SK-N-MC (cell line): ENCODE measurements at places on chromosomes 12 and 14.

- DNase-seq: no peak
Measured at GRCh38 chr14:67572608-67573007, 27.5 kb downstream of the PIGH start.

DNA sequence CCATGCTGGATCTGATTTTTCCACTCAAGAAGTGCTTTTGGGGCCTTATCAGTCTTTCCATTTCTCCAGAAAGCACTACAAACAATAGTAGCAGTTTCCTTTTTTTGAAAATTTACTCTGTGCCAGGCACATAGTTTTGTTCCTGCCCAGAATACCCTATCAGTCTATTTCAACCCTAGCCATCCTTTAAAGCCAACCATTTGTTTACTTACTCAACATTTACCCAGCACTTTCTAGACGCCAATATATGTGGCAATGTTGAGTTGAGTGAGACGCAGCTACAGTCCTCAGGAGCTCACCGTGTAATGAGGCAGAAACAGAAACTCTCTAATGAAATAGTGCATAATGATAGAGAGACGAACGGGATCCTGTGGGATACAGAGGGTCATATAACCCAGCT is 32.9 kb upstream of the CHST11 start:
- DNase-seq: no peak

GRCh38 chr12:78641837-78642423 is 222.6 kb upstream of the SYT1 start:
- no peak for DNase-seq

GRCh38 chr14:27881646-27882045 is 884.9 kb upstream of the FOXG1 start:
- no peak for DNase-seq

GRCh38 chr14:68523989-68524725 is 268.7 kb downstream of the ZFP36L1 start:
- DNase-seq: no peak

- no peak for DNase-seq
Measured at GRCh38 chr12:66072566-66072965, 58.0 kb downstream of the LLPH start.

GRCh38 chr14:54778618-54779345 is 123.8 kb downstream of the GCH1 start:
- no peak for DNase-seq

DNA sequence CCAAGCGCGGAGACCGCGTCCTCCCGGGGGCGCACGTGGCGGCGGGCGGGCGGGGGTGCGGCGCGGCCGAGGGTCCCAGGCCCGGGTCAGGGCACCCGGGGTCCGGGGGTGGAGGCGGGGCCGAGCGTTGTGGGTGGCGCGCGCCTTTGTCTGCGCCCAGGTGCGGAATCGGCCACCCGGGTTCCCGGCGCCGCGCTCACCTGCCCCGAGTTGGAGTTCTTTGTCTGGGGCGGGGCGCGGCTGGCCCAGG is 50.1 kb downstream of the LRCOL1 start:
- DNase-seq: no peak

GRCh38 chr12:8629486-8630033 is 16.9 kb upstream of the AICDA start:
- no peak for DNase-seq

- no peak for DNase-seq
Measured at GRCh38 chr12:109289551-109289950, 19.5 kb downstream of the FOXN4 start.

DNA sequence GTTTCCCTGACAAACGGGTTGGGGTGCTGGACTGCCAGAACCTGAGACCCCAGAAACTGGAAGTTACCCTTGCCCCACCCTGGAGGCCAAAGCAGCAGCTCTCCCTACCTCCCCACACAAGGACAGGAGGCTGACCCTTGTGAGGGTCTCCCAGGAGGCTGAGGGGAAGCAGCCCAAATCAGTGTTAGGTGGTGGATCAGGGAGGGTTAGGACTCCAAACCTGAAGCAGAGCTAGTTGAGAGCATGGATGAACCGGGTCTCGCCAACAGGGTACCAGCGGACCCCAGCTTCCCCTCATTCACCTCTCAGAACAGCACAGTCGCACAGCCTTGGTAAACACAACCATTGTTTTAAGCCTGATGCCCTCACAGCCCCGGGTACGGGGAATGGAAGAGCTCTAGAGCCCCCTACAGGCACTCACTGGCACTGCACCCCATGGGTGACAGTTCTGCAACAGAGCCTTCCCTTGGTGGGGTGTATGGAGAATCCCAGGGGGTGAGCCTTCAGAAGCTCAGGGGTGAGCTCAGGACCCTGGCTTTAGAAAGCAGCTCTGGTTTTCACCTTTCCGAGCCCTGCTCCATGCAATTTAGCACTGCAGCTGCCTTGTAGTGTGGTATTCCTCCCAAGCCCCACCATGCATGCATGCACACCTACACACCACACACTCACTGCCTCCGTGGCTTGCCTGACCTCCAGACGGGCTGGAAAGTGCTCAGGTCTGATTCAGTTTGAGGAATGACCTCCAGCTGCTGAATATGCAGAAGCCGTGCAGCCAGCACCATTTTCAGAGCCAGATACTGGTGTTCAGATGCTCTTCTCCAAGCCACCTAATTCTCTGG is 11.2 kb downstream of the ESRRB start:
- peak; percentile 20 for DNase-seq

GRCh38 chr12:67078957-67079356 is 190.2 kb upstream of the CAND1 start:
- no peak for DNase-seq

- no peak for DNase-seq
Measured at GRCh38 chr14:33884916-33885315, 66.0 kb downstream of the EGLN3 start.

GRCh38 chr12:48002773-48003218 is 1.5 kb downstream of the COL2A1 start:
- DNase-seq: no peak

DNA sequence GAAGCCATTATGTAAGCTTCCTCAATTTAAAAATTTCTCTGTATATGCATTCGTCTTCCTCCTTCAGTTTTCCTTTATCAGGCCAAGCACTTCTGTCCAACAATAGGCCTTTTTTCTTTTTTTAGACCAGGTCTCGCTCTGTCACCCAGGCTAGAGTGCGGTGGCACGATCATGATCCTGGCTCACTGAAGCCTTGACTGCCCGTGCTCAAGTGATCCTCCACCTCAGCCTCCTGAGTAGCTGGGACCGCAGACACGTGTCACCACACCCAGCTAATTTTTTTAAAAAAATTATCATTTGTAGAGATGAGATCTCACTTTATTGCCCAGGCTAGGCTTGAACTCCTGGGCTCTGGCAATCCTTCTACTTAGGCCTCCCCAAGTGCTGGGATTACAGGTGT is 25.8 kb downstream of the TAOK3 start:
- no peak for DNase-seq

GRCh38 chr12:92943482-92944250 is 14.6 kb upstream of the EEA1 start:
- DNase-seq: no peak

DNA sequence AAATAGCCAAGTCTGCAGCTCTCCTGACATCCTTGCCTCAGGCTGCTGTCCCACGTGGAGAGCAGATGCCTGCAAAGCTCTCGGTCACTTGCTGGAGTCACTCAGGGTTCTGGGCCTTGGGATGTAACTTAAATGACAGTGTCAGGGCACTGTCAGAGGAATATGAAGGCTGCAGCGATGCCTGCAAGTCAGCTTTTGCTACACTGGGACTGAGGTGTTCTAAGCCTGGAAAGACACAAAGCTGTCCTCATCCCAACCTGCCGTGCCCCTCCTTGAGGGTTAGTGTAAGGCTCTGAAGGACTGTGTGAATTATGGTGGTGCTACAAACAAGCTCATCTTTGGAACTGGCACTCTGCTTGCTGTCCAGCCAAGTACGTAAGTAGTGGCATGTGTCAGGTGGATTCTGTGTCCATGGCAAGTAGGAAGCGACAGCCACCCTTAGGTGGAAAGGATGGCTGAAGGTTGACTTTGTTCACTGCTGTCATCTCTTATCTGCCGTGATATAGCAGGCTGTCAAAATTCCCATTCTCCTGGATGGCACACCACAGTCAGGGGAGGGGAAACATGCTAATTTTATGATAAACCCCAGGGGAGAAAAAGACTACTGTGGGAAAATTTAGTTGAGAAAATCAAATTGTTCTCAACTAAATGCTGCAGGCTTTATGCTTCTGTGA is 79.9 kb downstream of the DAD1 start:
- DNase-seq: no peak

- no peak for DNase-seq
Measured at GRCh38 chr12:42854208-42854607, 264.7 kb upstream of the PRICKLE1 start.

DNA sequence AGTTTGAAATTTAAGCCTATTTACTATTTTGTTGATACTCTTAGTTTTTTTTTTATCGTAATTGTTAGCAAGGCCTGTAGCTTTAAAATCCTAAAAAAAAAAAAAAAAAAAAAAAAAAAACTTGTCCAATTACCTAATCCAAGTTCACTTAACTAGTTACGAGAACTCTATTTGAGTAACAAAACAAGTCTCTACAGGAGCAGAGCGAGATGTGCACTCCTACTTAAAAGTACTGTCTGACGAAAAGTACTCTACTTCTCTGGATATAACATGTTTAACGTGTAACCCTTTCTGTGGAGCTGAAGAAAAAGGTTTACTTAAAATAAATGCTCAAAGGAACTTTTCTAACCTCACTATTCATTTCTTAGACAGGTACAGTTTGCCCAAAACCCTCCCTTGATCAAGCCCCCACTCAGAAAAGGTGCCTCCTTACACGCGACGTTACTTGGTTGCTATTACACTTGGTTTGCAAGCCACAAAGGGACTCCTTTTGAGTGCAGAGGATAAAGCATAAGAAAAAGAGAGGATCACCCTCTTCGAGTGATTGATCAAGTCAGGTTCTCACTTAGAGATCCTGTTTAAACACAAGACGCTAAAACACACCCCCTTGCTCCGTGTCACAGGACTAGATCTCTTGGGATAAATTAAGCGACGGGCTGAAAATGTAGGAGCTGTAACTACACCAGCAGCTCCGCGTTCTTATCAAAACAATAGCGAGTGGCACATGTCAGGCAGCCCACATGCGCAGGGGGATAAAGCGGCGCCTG is 2.2 kb downstream of the BAZ1A start:
- DNase-seq: peak; percentile 48

DNA sequence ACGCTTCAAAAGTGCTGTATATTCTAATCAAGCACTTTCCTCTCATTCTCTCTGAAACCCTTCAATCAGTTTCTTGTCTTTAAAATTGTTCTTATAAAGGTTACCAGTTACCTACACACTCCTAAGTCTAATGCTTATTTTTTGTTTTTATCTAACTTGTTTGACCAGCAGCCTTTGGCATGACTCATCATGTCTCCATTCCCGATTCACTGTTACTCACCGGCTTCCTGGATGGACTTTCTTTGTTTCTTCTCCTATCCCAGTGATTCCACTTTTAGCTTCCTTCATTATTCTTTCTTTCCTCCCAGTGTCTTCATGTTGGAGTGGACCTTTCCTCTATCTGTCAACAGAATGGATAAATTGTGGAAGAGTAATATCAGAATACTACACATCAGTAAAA is 368.6 kb upstream of the CCDC196 start:
- DNase-seq: no peak

- DNase-seq: no peak
Measured at GRCh38 chr12:45572114-45572513, 157.4 kb upstream of the ARID2 start.

DNA sequence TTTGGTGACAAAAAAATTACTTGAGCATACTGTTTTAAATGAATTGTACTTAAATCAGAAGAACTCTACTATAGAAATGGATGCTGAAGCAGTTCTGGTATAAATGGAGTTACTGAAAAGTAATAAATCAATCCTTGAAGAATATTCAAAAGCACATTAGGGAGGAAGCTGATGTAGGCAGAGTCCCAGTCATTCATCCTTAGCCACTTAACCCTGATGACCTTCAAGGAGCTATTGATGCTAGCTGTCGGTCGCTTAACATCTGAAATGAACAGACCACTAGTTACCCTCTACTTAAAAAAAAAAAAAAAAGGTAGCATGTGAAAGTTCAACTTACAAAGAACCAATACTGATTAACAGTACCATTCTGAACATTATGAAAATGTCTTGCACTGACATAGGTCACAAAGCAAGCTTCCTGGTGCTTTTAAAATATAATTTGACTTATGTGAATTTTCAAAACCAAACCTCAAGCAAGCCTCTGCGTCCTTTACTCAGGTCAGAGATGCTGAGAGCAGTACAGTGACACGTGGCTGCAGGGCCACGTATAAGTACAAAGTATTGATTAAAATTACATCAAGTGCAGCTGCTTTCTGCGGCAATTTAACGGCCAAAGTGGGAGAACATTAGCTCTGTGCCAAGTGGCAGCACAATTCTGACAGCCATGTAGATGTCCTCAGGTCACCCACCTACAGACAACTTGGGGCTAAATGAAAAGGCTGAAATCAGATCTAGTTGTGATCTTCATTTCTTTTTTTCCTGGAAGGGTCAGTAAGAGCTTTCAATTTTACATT is 18.1 kb downstream of the PPM1H start:
- no peak for DNase-seq

DNA sequence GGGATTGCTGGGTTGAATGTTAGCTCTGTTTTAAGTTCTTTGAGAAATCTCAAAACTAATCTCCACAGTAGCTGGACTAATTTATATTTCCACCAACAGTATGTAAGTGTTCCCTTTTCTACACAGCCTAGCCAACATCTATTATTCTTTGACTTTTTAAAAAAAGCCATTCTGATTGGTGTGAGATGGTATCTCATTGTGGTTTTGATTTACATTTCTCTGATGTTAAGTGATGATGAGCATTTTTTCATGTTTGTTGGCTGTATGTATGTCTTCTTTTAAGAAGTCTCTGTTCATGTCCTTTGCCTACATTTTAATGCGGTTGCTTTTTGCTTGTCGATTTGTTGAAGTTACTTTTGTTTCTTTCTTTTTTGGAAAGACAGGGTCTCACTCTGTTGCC is 301.1 kb upstream of the OR4E1 start:
- DNase-seq: peak; percentile 51

DNA sequence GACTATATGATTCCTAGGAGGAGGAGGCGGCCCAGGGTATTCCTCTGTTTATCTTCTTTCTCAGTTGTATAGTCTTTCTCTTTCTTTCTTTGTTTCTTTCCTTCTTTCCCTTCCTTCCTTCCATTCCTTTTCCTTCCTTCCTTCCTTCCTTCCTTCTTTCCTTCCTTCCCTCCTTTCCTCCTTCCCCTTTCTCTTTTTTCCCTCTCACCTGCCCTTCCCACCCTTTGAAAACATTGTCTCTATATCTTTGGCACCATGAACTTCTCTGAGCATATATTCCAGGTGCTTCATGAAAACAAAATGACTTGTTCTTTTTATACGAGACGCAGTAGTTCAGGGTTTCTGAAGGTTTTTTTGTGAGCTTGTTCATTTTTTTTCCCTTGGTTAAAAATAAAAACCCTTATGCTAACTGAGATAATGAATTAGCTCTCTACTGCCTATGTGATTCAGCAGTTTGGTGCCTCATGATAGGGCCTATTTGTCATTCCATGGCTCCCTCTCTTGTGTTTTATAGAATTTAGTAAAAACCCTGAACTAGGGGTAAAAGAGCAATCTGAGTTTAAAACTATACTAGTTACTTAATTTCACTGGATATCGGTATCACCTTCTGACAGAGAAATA is 3.2 kb upstream of the TESPA1 start:
- DNase-seq: no peak

- DNase-seq: no peak
Measured at GRCh38 chr12:106249411-106250135, 1.8 kb upstream of the CKAP4 start.
